Stimulated activated CD4-positive, alpha-beta T cell treated with anti-CD3 and anti-CD28 coated beads, Interleukin-4, amount 100 ng/mL, for 1 hour (primary cell): ENCODE measurements at places on chromosomes 6 and 20.

DNA sequence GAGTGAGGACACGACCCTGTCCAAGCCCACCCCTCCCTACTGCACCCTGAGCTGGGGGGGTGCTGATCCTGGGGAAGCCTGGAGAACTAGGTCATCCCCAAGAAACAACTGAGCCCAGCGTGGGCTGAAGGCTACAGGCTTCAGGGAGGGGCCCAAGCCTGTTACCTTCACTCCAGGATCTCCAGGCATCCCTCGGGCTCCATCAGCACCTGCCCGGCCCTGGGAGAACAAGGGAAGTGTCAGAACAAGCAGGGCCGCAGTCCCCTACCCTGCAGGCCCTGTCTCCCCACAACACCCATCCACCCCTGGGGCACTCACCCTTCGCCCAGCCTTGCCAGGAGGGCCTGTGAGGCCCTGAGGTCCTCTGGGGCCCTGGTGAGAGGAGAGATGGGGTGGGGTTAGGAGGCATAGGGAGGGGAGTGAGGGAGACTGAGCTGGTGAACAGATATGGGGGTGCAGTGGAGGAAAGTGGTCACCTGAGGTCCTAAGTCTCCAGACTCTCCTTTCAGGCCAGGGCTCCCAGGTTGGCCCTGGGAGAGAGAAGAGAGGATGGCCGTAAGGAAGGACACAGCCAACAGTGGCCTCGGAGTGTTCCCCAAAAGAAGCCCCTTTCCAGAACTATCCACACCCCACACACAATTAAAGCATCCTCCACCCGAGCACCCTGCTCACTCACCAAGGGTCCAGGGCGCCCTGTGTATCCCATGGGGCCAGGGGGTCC is 13.4 kb downstream of the COL11A2 start:
- no peak for DNase-seq

DNA sequence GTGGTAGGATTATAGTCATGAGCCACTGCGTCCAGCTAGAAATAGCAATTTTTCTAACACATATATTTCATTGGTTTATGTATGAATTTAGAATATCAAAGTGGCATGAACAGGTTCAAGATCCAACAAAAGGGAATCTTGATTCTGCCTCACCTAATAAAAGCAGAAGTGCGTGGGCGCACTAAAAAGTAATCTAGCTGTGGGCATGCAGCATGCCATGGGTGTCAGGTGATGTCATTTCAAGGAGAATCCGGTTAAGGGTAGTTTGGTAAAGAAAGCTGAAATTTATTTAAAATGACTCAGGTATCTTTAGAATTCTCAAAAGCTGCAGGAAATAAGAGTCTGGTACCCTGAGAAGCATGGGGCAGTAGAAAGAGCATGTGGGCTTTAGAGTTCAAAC is 17.6 kb downstream of the LRRN4 start:
- no peak for DNase-seq

DNA sequence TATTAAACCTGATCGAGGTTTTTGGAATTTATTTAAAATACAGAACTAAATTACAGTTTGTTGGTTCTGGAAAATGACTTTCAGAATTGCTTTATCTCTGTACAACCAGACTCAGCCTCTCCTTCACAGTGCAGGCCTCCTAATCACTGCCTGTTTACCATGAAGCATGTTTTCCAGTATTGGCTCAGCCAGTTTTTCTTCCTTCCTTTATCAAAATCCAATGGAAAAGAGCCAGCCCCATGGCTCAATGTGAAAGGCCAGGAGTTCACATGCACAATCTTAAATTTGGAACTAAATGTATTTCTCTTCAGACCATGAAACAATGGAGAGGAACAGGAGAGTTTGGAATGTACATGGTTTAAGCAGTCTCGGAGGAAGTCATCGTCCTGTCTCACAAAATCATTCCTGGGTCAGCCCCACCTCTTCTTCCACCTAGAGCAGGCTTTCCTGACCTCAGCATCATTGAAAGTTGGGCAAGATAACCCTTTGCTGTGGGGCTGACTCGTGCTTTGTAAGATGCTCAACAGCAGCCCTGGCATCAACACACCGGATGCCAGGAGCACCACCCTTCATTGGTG is 680.9 kb upstream of the AGPAT4 start:
- DNase-seq, result no peak

- DNase-seq, result no peak
Measured at GRCh38 chr20:24798930-24799705, 150.0 kb upstream of the CST7 start.

DNA sequence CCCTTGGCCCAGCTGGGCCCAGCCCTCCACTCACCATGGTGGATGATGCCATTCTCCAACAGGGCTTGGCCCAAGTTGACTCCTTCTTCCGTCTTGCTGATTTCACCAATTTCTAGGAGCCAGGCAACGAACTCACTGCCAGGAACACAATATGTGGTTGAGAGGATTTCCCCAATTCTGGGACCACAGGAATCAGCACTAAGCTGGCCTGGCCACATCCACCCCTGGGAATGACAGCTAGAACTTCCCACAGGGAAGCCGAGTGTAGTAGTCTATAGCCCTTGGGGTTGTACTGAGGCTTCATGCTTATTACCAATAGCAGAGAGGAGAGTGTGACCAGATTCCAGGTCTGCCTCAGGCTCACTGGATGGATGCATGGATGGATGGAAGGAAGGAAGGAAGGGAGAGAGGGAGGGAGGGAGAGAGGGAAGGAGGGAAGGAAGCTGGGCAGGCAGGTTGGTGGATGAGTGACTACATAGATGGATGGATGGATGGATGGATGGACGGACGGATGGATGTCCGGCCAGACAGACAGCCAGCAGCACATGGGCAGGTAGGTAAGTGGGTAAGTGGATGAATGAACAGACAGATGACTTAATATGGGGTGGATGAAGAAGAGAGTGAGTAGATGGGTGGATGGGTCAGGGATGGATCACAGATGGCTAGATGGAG is 146.5 kb downstream of the PREX1 start:
- no peak for DNase-seq

DNA sequence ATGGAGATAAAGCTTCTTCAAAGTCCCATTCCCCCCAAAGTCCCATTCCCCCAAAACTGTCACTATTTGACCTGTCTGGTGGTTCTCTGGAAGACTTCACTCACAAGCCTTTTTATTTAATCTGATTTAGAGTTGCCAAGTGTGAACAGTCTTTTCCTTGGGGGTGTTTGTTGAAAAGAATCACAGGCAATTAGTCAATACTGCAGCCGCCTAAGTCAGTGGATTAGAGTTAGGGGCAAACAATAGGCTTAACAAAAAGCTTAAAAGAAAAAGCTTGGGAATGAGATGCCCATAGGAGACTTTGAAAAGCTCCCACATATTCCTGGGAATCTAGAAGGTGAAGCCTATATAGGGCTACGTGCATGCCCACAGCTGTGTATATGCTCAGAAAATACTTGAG is 8.0 kb upstream of the RIPOR2 start:
- DNase-seq, result no peak

GRCh38 chr6:142937986-142938385 is 7.0 kb downstream of the HIVEP2 start:
- DNase-seq, result no peak

DNA sequence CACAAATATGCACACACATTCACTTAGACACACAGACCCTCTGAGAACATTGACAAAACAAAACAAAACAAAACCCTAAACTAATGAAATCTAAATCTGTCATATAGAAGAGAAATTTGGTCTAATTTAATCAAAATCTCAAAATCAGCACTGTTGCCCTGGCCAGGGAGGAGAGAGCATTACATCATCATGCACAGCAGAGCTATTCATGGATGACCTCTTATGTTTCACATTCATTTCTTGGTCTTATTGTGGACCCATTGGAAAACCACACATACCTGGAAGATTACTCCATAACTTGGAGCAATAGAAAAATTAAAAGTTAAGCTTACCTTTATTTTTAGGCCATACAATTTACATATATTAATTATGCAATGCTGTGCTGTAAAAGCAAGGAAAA is 1223.6 kb upstream of the GJE1 start:
- DNase-seq, result no peak
